ENCODE measurements at places on chromosomes 16 and 17.

GRCh38 chr17:15882058-15882720 lies 62.7 kb upstream of the ADORA2B start:
- DNase-seq: no peak

GRCh38 chr17:5931616-5932015 lies 138.6 kb upstream of the WSCD1 start:
- DNase-seq: no peak

- no peak for DNase-seq
Measured at GRCh38 chr17:19239544-19239943, 2.4 kb downstream of the EPN2 start.

GRCh38 chr17:82490512-82491195 lies 28.9 kb upstream of the FOXK2 start:
- peak; percentile 73 for DNase-seq

DNA sequence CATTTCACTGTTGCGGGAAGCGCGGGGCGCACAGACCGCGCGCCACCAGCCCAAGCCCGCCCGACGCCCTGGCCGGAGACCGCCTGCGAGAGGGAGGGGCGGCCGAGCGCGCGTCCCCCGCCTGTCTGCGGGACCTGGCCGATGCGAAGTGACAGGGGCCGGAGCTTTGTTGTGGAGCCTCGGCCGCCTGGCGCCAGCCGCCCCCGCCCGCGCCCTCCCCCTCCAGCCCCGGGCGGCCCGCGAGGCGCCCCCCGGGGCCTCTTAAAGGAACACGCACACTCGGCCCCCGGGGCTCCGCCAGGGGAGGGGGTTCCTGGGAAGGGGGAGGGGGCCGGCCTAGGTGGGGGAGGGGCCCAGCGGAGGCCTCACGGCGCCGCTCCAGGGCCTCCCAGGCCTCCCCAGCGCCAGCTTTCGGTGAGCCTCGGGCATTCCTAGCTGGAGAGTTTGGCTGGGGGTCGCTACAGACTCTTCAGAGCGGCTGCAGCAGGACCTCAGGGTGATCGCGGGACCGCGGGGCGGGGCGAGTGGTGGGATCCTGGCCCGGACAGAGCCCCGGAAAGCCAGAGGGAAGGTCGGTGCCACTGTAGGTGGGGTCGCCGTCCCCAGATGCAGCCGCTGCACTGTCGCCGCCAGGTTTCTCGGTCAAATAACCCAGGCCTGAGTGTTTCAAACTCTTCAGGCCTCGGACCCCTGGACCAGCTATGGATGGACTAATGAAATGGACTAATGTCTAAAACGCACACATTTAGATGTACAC lies 2.4 kb upstream of the TBX2 start:
- no peak for DNase-seq

- DNase-seq: no peak
Measured at GRCh38 chr17:50676065-50676975, 31.4 kb downstream of the ANKRD40 start.

- DNase-seq: no peak
Measured at GRCh38 chr16:62130101-62130500, 93.9 kb upstream of the CDH8 start.

DNA sequence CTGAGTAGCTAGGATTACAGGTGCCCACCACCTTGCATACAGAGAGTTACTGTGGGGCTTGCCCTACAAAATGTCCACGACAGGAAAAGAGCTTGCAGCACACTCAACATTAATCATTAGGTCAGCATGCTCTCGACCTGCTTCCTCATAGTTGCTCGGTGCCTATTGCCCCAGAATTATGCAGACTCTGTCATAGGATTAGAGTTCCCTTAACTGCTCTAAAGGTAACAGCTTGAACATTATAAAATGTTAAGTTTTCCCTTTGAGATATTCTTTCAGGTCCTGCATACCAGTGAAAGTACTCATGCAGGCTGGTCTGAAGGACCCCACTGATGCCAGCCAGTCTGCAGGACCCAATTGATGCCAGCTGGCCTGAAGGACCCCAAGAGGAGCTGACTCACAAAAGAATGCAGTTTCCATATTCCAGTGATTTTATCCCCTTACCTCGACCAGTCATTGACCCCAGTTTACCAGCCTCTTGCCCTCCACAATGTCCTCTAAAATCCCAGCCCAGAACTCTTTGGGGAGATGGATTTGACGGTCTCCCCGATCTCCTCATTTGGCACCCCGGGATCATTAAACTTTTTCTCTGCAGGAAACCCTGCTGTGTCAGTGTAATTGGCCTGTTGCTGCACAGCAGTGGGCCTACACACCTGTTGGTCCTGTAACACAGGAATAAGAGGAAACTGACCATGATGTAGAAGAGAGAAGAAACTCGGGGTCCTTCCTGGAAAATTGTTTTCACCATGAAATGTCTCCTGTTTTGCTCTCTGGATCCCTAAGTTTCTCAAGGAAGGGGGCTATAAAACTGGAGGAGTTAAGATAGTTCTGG lies 10.6 kb downstream of the ICAM2 start:
- DNase-seq: no peak

DNA sequence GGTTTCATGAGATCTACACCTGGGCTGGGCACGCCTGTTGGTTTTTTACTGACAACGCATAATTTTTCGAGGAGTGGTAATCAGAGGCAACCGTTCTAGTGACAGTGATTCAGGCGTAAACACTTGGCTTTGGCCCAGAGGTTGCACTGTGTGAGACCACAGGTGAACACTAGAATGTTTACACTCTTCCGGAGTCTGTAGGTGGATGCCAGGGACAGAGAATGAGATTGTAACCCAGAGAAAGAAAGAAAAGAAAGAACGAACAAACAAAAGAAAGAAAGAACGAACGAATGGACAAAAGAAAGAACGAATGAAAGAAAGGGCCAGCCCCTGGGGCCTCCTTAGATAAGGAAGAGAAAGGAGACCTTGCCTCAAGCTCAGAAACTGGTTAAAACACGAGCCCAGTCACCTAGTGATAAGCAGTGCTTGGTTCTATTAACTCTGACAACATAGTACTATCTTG lies 113.2 kb downstream of the PRKCB start:
- DNase-seq: no peak

- no peak for DNase-seq
Measured at GRCh38 chr16:59469266-59469665, 735.1 kb upstream of the GOT2 start.

DNA sequence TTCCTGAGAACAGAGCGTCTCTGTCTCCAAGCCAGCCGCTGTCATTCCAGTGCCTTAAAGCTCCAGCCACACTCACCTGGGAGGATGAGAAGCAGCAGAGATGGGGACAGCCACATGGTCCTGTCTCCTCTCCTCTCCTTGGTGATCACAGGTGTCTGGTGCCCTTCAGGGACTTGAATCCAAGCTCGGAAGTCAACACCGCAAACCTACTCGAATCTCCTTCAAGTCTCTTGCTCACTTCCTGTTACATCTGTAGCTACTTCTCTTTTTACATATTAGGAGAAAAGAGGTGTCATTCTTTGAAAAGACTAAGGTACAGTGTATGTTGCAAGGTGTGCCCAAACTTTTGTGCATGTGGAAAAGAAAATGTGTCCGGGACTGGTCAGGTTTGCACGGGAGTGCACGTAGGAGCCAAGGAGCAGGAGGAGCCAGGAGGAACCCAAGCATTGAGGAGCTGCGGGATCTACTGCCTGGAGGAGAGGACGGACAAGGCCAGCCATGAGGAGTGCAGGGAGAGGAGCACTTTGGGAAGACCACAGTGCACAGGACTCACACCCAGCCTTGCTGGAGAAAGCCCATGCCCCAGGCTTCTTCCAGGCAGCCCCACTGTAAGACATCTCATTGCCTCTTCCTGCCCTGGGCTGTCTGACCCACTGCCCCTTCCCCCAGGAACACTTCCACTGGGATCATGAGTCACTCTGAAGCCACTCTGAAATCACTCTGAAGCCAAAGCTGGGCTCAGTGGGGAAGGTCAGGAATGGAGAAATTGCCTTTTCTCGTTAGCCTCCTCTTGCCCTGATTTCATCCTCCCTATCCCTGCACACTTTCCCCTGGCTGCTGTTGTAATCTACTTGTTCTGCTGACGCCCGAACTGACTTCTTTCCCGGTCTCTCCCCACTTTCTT lies at the start of gene CD300LD:
CD300LD (minus strand) TSS at position 197 of the 904 bp plus-strand sequence; CDS start at position 116, 81 bp downstream.
- DNase-seq: no peak

DNA sequence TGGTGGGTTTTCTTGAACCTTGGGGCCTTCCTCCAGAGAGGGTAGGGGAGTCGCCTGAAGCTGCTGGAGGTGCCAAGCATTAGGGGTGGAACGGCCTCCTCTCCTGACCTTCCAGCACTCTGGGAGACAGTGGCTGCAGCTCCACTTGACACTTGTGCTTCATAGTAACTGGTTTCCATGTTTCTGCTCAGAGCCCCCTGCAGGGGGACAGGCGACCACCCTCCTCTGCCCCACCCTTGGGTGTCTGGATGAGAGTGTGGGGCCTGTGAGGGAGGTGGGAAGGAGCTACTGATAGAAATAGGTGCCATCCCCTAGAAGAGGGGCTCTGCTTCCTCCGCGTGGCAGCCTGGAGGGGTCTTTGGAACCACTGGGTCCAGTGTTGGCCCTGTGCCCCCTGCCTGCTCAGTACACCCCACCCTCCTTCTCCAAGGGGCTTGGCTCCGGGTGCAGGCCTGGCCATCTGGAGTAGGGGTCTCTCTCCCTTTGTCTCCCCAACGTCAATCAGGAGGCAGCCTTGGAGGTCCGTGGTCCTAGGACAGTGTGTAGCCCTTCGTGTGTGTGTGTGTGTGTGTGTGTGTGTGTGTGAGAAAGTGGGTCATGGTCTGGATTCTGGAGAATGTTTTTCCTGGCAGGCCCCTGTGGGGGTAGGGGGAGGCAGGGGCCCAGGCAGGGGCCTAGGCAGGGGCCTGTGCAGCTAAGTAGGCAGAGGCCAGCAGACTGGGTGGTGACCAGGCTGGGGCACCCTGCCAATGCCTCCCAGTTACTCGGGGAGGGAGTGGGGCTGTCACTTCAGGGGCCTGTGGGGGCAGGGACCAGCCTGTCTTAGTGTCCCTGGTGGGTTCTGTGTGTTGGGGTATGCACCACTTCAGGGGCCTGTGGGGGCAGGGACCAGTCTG lies 4.9 kb downstream of the LASP1 start:
- no peak for DNase-seq

DNA sequence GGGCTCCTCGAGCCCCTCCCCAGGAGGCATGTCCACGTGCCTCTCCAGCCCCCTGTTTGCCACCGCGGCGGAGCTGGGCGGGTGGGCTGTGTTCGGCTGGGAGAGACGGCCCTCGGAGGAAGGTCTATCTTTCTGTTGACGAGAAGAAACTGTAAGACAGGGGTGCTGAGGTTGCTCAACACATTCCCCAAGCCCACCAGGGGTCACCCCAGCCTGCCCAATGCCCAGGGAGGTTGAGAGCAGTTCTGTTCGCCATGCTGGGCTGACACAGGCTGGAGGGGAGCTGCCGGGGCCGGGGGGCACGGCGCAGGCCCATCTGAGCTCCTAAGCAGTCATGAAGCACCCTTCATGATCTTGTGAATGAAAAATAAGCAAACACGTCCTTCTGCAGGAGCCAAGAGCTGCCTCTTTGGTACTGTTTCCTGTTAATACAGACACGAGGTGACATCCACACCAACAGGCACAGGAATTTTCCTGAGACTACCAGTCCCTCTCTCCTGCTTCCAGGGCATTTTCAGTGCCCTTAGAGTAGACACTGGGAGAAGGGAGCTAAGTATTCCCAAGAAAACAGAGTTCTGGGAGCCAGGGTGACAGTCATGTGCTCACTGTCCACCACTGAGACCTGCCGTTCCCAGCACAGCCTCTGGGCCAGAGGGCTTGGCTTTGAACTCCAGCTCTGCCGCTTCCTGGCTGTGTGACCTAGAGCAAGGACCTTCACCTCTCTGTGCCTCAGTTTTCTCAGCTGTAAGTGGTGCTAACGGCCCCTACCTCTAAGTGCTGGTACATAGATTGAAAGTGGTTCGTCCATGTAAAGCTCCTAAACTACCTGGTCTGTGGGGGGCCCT lies 9.2 kb downstream of the UBALD2 start:
- DNase-seq: no peak

DNA sequence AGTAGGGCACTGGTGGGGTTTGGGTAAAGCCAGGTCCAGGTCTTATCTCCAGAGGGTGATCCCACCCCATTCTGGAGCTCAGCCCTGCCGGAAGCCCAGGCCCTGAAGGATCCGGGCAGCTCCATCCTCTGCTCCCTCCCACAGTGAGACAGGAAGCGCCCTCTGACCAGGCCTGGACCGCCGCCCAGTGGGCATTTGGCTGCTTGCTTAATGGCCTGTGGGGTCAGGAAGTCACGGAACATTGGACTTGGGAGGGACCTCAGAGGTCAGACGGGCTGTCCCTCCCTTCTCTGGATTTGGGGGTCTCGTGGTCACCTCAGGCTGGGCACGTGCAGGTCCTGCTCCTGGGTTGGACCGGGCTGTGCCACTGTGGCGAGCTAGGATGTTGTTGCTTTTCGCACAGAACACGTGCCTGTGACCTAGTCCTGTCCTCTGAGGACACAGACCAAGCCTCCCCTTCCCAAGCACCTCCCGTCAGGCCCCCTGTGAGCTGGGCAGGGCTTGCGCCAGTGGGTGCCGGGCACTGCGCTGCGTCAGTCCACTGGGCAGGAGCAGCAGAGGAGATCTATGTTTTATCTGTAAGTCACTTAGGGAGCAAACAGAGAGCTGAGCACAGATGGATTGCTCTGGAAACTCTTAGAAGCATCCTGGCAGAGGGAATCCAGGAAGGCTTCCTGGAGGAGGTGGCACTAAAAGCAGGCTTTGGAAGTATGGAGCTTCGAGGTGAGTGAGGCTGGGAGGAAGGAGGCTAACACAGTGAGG lies 49.4 kb upstream of the GSE1 start:
- no peak for DNase-seq

GRCh38 chr16:4283939-4284338 lies 11.1 kb upstream of the TFAP4 start:
- no peak for DNase-seq

- no peak for DNase-seq
Measured at GRCh38 chr16:6286176-6286575, 1046.5 kb upstream of the RBFOX1 start.

- DNase-seq: no peak
Measured at GRCh38 chr16:7324321-7324720, 8.3 kb upstream of the RBFOX1 start.

GRCh38 chr16:60230666-60231065 lies 1496.5 kb upstream of the GOT2 start:
- DNase-seq: peak; percentile 72

DNA sequence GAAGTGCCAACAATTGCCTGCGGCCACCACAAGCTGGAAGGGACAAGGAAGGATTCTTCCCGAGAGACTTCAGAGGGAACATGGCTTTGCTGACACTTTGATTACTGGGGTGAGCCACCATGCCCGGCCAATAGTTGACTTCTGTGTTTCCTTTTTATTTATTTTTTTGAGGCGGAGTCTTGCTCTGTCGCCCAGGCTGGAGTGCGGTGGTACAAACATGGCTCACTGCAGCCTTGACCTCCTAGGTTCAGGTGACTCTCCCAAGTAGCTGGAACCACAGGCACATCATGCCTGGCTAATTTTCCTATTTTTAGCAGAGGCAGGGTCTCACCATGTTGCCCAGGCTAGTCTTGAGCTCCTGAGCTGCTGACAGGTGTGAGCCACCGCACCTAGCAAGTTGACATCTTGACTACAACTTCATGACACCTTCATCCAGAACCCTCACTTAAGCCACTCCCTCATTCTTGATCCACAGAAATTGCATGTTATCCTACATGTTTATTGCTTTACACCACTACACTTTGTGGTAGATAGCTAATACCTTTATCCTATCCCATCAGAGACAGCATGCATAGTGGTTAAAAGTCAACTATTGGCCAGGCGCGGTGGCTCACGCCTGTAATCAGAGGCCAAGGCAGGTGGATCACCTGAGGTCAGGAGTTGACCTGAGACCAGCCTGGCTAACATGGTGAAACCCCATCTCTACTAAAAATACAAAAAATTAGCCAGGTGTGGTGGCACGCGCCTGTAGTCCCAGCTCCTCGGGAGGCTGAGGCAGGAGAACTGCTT lies 16.1 kb upstream of the GPRC5C start:
- DNase-seq: no peak
